ENCODE measurements at places on chromosomes 1 and 21. TPM values are rescaled to one million over a fixed set of nuclear protein-coding genes. Genes with fewer than 3 reads are reported as not detected.

- DNase-seq = no peak
Observed at GRCh38 chr1:40929155-40929554, 50.3 kb upstream of the CTPS1 start.

DNA sequence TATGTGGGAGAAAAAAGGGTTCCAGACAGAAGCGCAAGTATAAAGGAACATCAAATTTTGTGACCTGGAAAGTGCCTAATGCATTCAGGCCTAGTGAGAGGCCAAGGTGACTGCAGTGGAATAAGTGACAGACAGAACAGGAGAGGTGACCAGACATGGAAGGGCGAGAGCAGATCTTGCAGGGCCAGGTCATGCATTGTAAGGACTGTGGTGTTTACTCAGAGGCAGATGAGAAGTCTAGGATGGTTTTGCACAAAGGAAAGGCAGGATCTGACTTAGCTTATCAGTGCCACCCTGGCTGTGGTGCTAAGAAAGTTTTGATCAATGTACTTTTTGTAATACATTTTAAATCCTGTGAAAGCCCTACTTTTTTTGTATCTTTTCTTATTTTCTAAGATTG lies 34.1 kb upstream of the AHCYL1 start:
- no peak for DNase-seq

The LIPI gene
- total RNA-seq = not detected

The OR2AK2 gene
- not detected for total RNA-seq

GRCh38 chr1:61226791-61227567 lies 144.6 kb downstream of the NFIA start:
- DNase-seq = no peak

- no peak for DNase-seq
Observed at GRCh38 chr1:164325786-164326185, 233.2 kb upstream of the PBX1 start.

The PRR9 gene
- total RNA-seq = 0.20 TPM

- no peak for DNase-seq
Observed at GRCh38 chr1:156467385-156467784, 33.2 kb downstream of the MEF2D start.

The UBE2U gene
- total RNA-seq = not detected

DNA sequence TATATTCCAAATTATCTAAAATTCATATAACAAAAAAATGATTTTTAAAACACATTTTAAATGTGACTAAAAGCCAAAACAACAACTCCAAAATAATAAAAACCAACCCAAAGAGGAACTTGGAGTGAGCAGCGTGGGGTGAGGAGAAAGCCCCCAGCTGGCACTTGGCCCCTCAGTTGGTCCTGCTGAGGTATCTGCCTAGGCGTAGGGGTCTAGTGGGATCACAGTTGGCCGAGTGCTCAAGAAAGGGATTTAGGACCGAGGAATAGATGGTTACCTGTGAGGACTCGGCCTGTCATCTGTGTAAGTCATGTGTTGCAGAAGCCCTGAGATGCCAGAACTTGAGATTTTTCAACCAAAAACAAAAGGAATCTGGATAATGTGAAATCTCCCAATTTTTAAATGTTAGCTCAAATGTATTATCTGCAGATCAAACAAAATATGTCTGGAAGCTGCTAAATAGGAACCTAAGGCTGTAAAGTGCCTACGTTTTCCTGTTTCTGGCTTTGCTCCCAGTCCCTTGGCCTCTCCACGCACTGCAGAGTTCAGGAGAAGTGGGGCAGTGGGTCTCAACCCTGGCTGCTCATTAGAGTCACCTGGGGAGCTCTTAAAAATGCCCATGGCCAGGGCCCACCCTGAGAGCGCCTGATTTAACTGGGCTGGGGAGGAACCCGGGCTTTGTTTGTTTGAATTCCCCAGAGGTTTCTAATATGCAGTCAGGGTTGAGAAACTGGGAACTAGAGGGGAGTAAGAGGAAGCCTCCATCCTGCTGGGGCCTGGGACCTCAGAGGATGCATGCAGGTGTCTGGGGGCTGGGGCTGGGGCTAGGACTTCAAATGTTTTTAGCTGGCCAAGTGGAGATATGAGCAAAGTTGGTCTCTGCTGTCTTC lies 38.5 kb upstream of the LDLRAP1 start:
- DNase-seq = no peak

The HPCAL4 gene
- total RNA-seq = 0.04 TPM

The PCNT gene
- total RNA-seq = 53.5 TPM

DNA sequence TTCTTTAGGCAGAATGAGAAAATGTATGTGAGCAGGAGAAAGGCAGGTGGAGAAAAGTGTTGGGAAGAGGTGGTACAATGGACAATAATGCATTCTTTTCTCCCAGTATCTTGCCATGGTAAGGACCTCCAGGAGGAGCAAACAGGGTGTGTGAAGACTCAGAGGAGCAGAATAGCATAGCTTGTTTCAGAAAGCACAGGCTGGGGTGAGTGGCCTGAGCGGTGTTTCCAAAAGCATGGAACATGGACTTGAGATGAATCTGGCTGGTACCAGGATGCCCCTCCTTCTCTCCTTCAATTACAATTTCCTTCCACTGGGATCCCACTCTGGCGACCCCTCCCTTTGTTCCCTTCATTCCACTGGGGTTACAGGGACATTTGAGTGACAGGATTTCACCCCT lies 123.4 kb upstream of the TNR start:
- DNase-seq = no peak

DNA sequence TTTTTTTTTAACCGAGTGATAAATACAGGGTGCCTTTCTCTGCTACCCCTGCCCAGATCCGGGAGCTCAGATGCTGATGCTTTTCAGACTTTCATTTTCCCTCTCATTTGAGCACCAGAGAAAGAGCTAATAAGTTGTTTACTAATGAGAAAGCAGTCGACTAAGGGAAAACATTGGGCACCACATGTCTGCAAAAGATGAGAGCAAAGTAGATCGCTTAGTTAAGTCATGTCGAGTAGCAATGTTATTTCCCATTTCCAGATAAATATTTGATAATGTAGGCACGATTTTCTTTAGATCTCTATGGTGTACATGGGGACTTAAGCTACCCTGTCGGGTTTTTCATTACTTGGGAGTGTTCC lies 1.2 kb downstream of the PKN2 start:
- DNase-seq = no peak

The OLIG2 gene
- not detected for total RNA-seq

DNA sequence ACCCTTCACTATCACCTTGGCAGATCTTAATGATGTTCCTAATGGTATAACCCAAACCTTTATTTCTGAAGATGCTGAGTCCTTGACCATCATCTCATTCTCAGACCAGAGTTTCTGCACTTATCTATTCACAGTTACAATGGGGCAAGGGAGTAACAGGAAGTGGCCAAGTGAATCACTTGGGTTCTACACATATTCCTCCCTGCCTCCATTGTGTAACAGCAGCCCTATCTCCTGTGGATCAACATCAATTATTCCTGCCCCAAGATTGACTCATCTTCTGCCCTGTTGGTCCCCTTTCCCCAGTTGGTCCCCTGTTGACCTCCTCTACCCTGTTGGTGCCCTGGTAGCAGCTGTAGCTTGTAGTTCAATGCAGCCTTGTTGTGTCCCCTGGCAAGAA lies 10.3 kb upstream of the S100A7 start:
- no peak for DNase-seq

The KCNH1 gene
- total RNA-seq = not detected

- DNase-seq = no peak
Observed at GRCh38 chr1:238647877-238648276, 738.5 kb upstream of the CHRM3 start.

GRCh38 chr1:205610901-205611466 lies 20.8 kb downstream of the ELK4 start:
- DNase-seq = no peak

DNA sequence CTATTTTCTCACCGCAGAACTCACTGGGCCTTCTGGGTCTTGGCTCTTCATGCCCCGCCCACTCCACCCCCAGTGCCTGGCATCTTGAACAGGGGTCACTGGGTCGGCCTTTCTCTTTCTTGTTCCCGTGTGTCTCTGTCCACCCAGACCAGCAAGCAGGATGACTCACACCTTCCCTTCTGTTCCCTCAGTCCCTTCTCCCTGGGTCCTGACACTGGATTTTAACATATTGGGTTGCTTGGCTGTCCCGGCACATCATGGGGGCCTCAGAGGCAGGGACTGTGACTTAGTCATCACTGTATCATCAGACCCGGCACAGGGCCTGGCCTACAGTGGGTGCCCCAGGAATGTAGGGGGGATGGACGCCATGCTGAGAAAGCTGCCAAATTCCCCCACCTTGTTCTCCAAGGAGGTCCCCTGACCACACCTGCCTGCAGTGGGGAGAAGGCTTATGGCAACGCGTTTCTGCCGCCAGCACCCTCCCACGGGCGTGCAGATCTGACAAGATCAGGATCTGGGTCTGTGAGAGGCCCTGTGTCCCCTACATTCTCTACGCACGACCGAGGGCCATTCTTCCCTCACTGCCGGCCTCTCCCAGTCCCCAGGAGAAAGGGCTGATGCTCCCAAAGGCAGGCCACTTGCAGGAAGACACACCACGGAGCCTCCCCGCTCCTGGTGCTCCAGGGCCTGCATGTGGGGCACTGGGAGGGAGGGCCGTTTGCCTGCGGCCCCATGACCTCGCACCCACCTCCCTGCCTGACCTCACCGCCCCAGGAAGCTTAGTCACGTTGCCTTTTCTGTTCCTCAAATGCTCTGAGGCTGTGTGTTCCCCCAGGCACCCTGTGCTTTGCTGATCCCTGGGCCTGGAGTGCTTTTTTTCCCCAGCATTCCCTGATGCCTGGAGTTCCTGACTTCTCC lies 157.2 kb upstream of the TMEM51 start:
- peak; percentile 70 for DNase-seq

GRCh38 chr1:234769986-234770795 lies 160.2 kb upstream of the IRF2BP2 start:
- no peak for DNase-seq

The C1orf74 gene
- total RNA-seq = 4.7 TPM

The TNFRSF8 gene
- total RNA-seq = 38.4 TPM

The GPR37L1 gene
- total RNA-seq = not detected

GRCh38 chr1:233253832-233254331 lies 41.6 kb downstream of the PCNX2 start:
- DNase-seq = no peak

GRCh38 chr1:1306070-1306660 lies 1.6 kb downstream of the ACAP3 start:
- DNase-seq = peak; percentile 80

DNA sequence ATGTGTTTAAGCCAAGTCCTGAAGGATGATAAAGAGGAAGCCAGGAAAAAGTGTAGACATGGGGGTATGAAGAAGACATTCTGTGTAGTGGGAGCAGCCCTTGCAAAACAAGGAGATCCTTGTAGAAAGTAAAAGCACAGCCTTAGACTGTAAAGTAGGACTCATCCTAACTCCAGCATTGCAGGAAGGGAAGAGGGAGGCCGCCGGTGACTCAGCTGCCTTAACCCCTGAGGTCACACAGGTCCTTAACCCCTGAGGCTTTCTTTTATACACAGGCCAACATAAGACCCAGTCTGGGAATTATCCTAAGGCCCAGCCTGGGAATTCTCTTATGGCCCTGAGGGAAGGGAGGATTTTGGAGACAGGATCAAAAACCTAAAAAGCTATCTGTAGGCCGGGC lies 18.0 kb downstream of the PGM1 start:
- DNase-seq = no peak

- DNase-seq = peak; percentile 25
Observed at GRCh38 chr1:209875515-209875914, 47.7 kb downstream of the UTP25 start.

DNA sequence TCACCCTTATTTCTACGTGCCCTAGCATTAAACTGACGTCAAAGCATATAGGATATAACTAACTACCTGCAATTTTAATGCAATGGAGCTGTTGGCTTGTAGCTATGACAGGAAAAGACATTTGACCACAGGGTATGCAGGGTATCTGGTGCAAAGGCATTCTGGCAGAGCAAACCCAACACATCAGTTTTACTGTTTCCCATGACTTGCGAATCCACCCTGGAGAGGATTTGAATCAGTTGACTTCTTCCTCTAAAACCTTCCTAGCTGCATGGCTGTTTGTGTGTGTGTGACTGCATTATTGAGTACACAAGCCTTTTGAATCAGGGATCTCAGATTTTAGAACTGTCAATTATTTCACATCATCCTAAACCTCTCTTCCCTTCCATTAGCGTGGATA lies 41.7 kb upstream of the SYT14 start:
- no peak for DNase-seq

GRCh38 chr1:173222149-173223030 lies 15.3 kb upstream of the TNFSF4 start:
- DNase-seq = no peak

- no peak for DNase-seq
Observed at GRCh38 chr1:226571893-226572292, 23.3 kb downstream of the STUM start.

- DNase-seq = no peak
Observed at GRCh38 chr1:51443555-51443954, 75.5 kb downstream of the EPS15 start.

The BTBD8 gene
- 1.5 TPM for total RNA-seq

The TMEM81 gene
- 5.0 TPM for total RNA-seq

The C1orf216 gene
- total RNA-seq = 15.1 TPM

GRCh38 chr1:10070206-10070605 lies 37.4 kb downstream of the UBE4B start:
- no peak for DNase-seq

The KRTAP10-9 gene
- not detected for total RNA-seq

The SRP9 gene
- total RNA-seq = 434 TPM

GRCh38 chr1:40895601-40896000 lies 33.4 kb upstream of the CITED4 start:
- peak; percentile 43 for DNase-seq

The FHAD1 gene
- total RNA-seq = 1.3 TPM

GRCh38 chr21:35911412-35912191 lies 148.7 kb downstream of the SETD4 start:
- no peak for DNase-seq

DNA sequence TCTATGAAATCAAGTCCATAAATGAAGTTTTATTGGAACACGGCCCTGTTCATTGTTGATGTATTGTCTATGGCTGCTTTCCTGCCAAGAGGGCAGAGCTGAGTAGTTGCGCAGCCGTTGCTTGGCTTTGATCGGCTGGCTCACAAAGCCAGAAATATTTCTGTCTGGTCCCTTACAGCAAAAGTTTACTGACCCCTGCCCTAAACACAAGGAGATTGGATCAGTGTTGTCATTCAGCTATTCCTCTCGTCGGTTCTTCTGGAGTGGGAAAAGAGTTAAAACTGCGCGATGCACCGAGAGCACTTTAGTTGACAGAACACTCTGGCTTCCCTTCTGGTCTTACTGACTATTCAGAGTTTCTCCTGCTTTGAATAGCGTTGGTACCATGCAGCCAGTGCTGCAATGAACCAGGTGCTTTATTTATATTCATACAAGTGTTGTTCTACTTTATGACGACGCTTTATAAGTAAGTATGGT lies 868 bp downstream of the ZBTB40 start:
- no peak for DNase-seq

The ERG gene
- not detected for total RNA-seq
